Cardiac muscle cell (in vitro differentiated cells and primary cell): ENCODE measurements at places on chromosomes 2 and 18. TPM values are rescaled to one million over a fixed set of nuclear protein-coding genes. Genes with fewer than 3 reads are reported as not detected.

C2orf66 gene
- 0.18 TPM in 1 of 2 replicates, not detected in the other for polyA plus RNA-seq

ALLC gene
- not detected in 2 replicates for polyA plus RNA-seq

DSEL gene
- 0.26 and 0.54 TPM in 2 replicates for polyA plus RNA-seq

FOXI3 gene
- polyA plus RNA-seq = not detected in 2 replicates

NEUROD1 gene
- not detected in 2 replicates for polyA plus RNA-seq

NETO1 gene
- polyA plus RNA-seq = 2.8 and 5.8 TPM in 2 replicates

FMNL2 gene
- 5.1 and 6.6 TPM in 2 replicates for polyA plus RNA-seq

ERFE gene
- 0.60 and 2.0 TPM in 2 replicates for polyA plus RNA-seq

CCDC150 gene
- 6.1 and 9.9 TPM in 2 replicates for polyA plus RNA-seq

DYSF gene
- polyA plus RNA-seq = 34.6 and 40.9 TPM in 2 replicates

CSRNP3 gene
- 10.9 and 11.5 TPM in 2 replicates for polyA plus RNA-seq

CNGA3 gene
- not detected in 2 replicates for polyA plus RNA-seq

CAPG gene
- polyA plus RNA-seq = 13.0 and 21.2 TPM in 2 replicates

TMEFF2 gene
- 0.31 and 1.3 TPM in 2 replicates for polyA plus RNA-seq

SP140 gene
- polyA plus RNA-seq = 0.53 and 0.60 TPM in 2 replicates
